ENCODE measurements at places on chromosomes 12 and 14.
A peak's percentile ranks its signal among the peaks of the same experiment; 100 is the strongest.

DNA sequence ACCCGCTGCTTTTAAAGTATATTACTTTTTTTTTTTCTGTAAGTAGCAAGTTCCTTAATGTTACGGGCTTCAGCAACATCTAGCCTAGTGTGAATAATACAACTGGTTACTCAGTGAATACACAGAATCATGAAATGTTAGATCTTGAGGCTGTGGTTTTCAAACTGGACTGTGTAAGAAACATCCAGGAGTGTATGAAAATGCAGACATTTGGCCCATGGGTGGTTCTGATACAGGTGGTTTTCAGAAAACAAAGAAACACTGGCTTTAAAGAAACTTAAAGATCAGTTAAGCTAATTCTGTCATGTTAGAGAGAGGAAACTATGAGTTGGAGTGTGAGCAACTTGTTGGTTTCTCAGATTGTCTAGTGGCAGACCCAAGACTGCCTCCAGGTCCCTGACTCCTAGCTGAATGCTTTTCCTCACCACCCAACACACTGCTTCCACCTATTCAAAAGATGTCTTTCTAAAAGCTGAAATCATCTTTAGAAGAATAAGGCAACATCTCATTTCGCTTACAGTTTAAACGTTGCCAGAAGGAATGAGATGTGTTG, 36.1 kb downstream of the TBC1D30 start:
- no peak for DNase-seq

DNA sequence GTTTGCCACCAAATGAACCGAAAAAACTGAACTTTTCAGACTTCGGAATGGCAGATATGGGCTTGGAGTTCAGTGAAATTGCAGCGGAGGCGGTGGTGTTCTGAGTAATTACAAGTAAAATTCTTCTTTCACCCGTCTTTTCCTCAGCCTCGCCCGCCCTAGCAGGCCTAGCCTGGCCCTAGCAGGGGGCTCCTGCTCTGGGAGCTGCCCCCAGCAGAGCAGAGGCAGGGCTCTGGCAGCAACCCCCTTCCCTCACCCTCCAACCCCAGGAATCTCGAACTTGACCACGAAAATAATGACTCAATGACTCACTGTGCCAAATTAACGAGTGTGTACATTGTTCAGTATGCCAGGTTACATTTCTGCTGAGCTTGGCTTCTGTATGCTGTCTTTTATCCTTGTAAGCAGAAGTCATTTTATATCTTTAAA, 1.1 kb downstream of the PAPLN start:
- DNase-seq: peak; percentile 54

DNA sequence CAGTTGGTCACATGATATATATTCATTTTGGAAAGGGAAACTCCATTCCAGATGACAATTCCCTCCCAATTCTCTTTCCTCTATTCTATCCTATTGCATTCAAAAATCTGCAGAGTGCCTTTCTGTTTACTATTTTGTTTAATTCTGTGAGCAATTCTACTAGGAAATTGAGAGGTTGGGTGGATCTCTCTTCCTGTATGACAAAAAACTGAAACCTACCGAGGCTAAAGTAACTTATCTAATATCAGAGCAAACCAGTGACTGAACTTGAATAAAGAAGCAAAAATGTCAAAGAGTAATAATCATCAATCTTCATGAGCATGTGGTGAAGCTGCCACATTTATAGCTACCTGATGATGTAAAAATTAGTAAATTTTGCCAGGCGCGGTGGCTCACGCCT, 16.6 kb upstream of the ACTN1 start:
- no peak for DNase-seq

- no peak for DNase-seq
These were observed 51.7 kb downstream of the TMEM30B start for GRCh38 chr14:61229475-61229888.

DNA sequence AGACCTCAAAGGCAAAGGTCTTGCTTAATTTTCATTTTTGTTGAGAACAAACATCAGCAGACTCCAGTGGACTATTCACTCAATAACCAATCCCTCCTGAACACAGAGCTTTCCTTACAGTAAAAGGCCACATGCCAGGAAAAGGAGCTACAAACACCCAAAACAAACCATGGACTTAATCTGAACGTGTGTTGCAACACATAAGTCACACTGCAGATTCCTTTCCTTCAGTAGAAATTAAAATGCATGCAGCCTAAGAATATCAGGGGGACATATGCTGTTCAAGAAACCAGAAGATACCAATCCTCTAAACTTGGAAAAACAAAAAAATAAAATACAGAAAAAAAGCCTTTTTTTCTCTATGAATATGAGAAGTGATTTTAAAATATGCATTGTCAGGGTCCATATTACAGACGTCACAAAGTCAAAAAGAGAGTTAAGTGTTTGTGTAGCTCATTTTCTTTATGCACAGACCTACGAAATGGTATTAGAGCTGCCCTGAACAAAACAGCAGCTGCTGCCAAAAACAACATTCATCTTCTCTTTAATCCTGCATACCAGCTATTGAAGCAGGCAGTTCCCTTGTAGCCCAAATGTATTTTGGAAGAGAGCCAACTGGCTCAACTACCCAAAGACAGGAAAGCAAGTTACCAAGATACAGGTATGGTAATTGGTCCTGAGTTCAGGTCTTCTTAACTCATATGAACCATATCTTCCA, 26.2 kb downstream of the KITLG start:
- DNase-seq: peak; percentile 90

- no peak for DNase-seq
These were observed 36.6 kb upstream of the CHGA start for GRCh38 chr14:92886337-92886736.

GRCh38 chr12:115763982-115764621, 513.4 kb downstream of the MED13L start:
- no peak for DNase-seq

GRCh38 chr12:46676797-46677520, 148.8 kb downstream of the SLC38A4 start:
- no peak for DNase-seq

DNA sequence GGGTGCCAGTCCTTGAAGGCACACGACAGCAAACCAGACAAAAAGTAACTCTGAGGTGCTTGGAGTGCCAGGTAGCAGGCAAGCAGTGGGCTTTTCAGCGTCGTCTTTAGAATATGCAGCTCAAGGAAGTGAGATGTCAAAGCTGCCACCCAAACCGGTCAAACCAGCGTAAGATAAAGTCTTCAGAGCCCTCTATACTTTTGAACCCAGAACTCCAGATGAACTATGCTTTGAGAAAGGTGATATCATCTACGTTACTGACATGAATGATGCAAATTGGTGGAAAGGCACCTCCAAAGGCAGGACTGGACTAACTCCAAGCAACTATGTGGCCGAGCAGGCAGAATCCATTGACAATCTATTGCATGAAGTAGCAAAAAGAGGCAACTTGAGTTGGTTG, 95.9 kb downstream of the TBX3 start:
- DNase-seq: no peak

- no peak for DNase-seq
These were observed 143.0 kb downstream of the AKAP6 start for GRCh38 chr14:32472076-32472475.

- DNase-seq: no peak
These were observed 40.7 kb upstream of the TCL1B start for GRCh38 chr14:95645389-95645996.

- DNase-seq: no peak
These were observed 37.3 kb upstream of the TBPL2 start for GRCh38 chr14:55477680-55478079.

- DNase-seq: no peak
These were observed 39.8 kb upstream of the OVCH1 start for GRCh38 chr12:29537298-29537697.

GRCh38 chr12:123961585-123962345, 10.9 kb downstream of the CCDC92 start:
- no peak for DNase-seq

DNA sequence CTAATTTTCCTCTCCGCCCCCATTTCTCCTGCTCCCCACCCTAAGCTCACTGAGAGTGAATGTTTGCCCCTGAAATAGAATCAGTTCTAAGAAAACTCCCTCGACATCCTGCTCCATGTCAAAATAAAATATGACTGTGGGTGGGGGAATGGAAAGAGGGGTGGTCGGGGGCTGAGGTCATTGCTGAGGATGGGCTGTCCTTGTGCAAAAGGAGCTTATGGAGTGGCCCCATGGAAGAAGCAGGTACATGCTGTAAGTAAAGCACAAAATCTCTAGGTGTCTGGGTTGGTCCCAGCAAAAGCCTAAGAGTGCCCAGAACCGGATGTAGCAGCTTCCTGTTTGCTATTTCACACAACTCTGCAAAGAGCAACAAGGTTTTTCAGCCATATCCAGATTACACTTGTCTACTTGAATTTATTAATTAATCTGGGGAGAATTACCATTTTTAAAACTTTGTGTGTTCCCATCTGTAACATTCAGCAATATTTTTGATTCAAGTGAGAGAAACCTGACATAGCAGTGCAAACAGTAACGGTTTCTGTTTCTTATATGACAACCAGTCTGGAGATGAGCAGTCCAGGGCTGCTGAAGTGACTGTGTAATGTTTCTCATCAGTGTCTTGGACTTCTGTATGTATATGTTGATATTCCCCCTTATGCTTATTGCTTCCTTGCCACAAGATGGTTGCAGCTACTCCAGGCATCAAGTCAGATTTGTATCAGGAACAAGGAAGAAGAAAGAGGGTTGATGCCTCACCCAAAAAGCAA, 40.4 kb upstream of the GZMB start:
- DNase-seq: no peak

DNA sequence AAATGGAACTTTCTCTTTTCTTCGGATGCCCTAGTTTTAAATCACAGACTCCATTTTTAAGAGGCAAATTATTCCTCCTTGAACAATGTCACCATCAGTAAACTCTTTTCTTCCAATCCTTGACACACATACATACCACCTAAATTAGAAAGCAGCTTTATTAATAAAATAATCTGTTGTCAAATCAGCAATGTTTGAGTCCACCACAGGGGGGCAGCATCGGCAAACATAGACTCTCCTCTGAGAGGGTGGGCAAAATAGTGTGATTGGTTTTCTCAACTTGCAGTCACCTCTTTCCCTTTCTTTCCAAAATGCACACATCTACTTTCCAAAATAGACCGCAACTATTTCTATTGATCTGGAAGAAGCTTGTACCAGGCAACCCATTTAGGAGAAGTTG, 438.4 kb upstream of the OR4E1 start:
- no peak for DNase-seq

- no peak for DNase-seq
These were observed 208.5 kb downstream of the C12orf50 start for GRCh38 chr12:87820524-87821202.
